ENCODE measurements at places on chromosomes 2 and 18.
A peak's percentile ranks its signal among the peaks of the same experiment; 100 is the strongest.

DNA sequence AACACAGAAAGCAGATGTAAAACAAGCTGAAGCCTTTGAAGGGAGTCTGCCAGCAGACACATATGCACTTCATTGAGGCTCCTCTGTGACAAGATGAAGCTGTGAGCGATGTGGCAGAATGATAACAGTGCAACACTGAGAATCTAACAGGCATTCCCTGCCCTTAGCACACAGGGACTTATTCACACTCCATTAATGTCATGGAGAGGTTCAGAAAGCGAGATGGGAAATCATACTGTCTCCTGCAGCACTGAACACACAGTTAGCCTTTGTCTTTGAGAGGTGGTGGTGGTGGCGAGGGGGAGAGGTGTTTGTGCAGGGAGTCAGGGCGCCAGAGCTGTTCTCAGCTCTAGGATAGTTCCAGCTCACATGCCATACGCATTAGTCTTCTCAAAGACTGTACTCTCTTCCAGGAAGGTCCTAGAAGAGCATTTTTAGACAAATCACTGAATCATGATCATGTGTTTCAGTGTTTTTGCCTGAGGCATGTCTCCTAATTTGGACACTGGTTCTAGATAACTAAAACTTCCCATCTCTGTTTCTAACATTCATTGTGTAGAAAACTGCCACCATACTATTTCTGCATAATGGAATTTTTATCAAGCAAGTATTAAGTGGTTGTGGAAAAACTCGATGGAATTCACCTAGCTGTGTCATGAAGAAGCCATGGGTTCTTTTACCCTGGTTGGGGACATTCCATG, 93.5 kb upstream of the ITGB6 start:
- peak; percentile 54 for DNase-seq

- DNase-seq, result no peak
These were observed 199.4 kb downstream of the NYAP2 start for GRCh38 chr2:225598897-225599296.

GRCh38 chr2:149826471-149827125, 239.0 kb upstream of the MMADHC start:
- DNase-seq, result no peak

DNA sequence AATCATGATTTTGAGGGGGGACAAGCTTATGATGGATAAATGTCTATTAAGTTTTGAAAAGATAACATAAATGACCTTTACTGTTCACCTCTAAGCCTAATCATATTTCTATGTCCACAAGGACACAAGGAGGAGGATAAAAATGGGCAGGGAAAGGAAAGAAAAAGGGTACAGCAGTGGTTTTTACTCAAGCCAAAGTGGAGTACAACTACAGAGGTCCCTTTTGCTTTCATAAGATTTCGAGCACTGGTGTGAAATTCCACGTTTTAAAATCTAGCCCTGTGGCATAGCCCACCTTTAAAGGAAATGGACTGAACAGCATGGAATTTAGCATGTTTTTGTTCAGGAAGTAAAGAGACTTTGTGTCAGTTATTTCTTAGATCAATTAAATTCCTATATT, 19.2 kb downstream of the FN1 start:
- DNase-seq, result no peak

- no peak for DNase-seq
These were observed 277.1 kb upstream of the CCDC68 start for GRCh38 chr18:55236150-55236931.

DNA sequence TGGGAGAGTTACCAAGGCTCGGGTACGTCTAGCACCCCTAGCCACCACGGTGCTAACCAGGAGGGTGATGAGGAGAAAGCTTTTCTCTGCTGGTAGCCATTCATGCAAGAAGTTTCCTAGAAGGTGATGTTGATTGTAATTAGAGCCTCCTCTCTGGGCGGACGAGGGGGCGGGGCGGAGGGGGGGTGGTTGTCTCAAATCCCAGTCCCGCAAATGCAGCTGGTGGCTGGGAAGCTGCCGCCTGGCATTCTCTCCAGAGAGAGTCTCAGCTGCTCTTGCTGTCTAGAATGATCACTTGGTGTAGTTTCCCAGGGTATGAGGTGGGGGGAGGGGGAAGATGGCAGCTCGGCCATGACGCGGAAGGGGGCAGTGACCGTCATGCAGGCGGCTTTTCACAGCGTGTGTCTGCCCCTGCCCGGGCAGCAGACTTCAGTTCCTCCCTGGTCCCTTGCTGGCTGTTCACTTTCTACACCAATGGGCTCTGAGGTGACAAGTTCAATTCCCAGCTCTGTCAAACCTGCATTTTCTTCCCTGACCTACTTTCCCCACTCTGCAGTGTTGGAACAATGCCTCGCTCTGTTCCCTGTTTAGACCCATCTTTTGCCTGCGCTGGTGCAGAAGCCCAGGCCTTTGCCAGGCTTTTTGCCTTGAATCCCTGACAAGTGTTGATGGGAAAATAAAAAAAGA, 61.5 kb upstream of the KLF7 start:
- DNase-seq, result no peak

- DNase-seq, result no peak
These were observed 2.5 kb downstream of the MPPE1 start for GRCh38 chr18:11905613-11906012.

GRCh38 chr2:26952374-26952773, 18.1 kb upstream of the MAPRE3 start:
- DNase-seq, result no peak

GRCh38 chr2:12759248-12759647, 42.5 kb downstream of the TRIB2 start:
- DNase-seq, result peak; percentile 72

DNA sequence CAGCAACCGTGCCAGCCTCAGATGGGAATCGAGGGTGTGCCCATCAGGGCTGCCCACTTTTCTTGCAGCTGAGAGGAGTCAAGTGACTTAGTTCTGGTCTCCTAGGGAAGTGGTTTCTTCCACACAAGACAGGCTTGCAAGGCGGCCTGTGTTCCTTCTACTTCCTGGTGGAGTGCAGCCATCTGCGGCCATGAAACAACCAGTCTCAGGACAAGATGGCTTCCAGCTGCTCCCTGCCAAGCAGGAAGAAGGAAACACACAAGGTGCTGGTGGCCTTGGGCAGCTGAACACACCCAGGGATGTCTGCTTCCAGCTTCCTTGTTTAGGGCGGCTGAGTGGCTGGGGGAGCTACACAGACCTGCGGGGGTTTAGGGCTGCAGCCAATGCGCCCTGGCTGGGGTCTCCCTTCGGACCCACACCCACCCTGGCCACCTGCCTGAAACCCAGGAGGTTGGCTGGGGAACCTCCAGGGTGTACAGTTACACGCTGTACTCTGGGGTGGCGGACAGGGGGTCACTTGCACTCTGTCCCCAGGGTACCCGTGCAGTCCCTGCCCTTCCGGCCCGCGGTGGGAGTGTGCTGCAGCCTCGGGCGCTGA, 34.7 kb downstream of the PTPN18 start:
- DNase-seq, result no peak

DNA sequence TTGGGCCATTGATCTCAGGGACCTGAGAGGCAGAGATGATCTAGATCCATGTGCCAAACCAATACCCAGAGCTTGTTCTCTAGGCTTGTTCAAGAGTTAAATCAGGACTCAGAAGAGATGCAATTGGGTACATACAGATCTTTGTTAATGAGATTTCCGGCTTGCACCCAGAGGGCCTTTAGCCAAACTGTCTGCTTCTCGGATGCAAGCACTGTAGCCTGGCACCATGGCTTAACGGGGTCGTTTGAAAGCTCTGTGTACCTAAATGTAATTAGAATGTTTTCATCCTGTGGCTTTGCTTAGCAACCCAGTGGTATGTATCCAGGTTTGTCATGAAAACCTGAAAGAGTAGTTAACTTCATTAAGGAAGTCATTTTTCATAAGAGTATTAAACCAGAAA, 94.2 kb downstream of the TPGS2 start:
- DNase-seq, result no peak

- no peak for DNase-seq
These were observed 6.2 kb downstream of the RAMP1 start for GRCh38 chr2:237865623-237866041.

GRCh38 chr2:113167115-113167932, 6.4 kb upstream of the PSD4 start:
- no peak for DNase-seq

- no peak for DNase-seq
These were observed 180.8 kb downstream of the PPP1R1C start for GRCh38 chr2:182166406-182166805.

GRCh38 chr2:59314031-59314766, 1073.1 kb upstream of the FANCL start:
- DNase-seq, result no peak

- no peak for DNase-seq
These were observed 1.1 kb downstream of the NPC1 start for GRCh38 chr18:23585007-23585871.

DNA sequence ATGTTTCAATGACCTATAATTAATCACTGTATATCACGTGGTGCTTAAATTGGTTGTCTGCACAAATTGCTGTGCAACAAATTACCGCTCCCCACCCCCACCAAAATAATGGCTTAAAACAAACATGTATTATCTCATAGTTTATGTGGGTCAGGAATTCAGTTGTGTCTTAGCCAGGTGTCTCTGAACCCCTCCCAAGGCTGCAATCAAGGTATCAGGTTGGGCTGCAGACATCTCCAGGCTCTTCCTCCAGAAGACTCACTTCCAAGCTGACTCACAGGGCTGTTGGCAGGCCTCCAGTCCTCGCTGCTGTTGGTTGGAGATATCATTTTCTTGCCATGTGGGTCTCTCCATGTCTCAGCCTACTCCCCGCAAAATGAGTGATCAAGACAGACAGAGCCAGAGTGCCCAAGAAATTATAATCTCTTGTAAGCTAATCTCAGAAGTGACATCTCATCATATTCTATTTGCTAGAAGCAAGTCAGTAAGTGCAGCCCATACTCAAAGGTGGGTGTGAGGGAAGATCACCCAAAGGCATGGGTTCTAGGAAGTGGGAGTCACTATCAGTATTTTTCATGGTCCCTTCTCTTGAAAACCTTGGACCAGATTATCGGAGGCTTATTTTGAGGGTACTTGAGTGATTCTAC, 38.4 kb downstream of the SPC25 start:
- peak; percentile 18 for DNase-seq
